ENCODE measurements at places on chromosomes 3 and 15. TPM values are rescaled to one million over a fixed set of nuclear protein-coding genes. Genes with fewer than 3 reads are reported as not detected.

Gene MEX3B
- total RNA-seq, result 5.4 TPM

Gene SLCO3A1
- 29.5 TPM for total RNA-seq

Gene GNAT1
- 0.11 TPM for total RNA-seq

Gene SLC25A36
- total RNA-seq, result 166 TPM

Gene ATP8B4
- total RNA-seq, result 0.31 TPM

Gene PLA2G4E
- total RNA-seq, result not detected

Gene TGM5
- total RNA-seq, result not detected

Gene TMEM158
- not detected for total RNA-seq

Gene SMAD6
- total RNA-seq, result 0.59 TPM

Gene SLC51A
- not detected for total RNA-seq

- no peak for DNase-seq
Observed at GRCh38 chr3:169478566-169479313, 184.8 kb downstream of the MECOM start.

DNA sequence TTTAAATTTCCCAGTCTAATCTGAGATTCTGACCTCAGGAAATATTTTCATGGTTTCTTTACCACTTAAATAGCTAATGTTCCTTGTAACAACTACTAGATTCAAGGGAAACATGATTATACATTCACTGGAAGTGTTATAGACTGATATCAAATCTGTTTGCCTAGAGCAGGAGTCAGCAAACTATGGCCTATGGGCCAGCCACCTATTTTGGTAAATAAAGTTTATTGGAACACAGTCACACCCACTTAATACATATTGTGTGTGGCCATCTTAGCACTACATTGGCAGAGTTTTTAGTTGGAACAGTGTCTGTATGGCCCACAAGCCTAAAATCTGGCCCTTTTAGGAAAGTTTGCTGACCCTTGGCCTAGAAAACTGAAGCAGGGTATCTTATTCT lies 50.1 kb downstream of the GLCE start:
- no peak for DNase-seq

- DNase-seq, result no peak
Observed at GRCh38 chr3:133283958-133284807, 115.7 kb upstream of the BFSP2 start.

DNA sequence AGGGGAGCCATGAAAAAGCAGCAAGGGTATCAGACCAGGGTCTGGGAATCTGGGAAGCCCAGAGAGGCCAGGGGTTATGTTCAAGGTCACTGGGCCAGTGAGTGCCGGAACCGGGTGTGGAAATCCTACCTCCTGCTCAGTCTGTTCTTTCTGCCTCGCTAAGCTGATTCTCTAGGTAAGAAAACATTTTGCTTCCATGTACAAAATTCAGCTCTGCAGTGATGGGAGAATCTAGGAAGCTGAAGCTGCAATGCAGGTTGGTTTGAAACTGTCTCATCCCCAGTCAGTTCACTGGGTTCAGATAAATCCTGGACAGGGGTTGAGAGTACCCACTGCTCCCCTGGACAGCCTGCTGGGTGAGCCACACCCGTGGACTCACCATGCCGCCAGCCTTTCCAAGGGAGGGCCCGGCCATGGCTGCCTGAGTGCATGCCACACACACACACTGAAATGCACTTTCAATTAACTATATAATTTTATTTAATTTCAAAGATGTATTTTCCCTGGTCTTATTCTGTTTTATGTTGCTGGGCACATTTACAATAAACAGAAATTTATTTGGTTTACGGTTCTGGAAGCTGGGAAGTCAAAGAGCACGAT lies 108.4 kb downstream of the CORO2B start:
- DNase-seq, result no peak

DNA sequence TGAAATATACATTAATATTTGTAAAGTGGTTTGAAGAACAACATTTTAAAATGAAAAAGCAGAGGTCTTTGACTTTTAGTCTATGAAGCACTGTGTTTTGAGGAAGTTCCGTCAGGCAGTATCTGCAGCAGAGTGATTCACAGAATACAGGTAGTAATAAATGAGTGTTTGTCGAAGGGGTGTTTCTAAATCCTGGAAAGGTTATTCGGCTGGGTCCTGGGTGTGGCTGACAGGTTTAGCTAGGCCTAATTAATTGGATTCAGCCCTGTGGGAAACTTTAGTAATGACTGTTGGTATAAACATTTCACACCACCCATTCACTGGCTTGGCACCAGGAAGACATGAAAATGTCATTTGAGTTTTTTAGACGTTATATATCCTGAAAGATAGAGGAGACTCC lies 51.3 kb downstream of the TIPARP start:
- no peak for DNase-seq

- no peak for DNase-seq
Observed at GRCh38 chr3:54866251-54866650, 61.6 kb downstream of the LRTM1 start.

- DNase-seq, result no peak
Observed at GRCh38 chr3:61439122-61439458, 122.3 kb upstream of the PTPRG start.

DNA sequence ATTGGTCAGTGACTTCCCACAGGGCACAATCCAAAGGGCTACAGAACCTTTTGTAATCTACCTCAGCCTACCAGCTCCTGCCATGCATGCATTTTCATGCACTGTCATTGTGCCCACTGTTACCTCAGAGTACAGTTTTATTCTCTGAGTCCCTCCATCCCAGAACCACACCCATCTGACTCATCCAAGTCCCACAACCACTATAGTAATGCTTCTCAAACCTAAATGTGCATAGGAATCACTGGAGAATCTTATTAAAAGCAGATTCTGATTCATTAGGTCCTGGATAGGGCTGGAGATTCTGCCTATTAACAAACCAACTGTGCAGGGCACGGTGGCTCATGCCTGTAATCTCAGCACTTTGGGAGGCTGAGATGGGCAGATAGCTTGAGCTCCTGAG lies 3.7 kb upstream of the B3GALNT1 start:
- DNase-seq, result no peak

DNA sequence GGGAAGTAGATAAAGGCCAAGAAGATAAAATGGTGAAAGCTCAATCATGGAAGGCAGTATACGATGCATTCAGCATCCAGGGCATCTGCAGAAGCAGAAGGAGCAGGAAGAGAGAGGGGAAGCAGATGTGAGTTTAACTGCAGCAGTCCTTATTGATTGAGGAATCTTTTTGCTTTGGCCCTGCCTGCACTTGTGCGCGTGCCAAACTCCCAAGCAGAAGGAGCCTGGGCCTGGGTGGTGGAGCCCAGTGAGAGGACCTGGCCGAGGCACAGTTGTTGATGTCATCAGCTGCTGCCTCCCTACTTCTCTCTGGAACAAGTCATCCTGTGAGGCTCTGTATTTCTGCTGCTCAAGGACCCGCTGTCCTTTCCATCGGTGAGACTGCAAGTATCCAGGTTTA lies 65.5 kb upstream of the ROPN1 start:
- no peak for DNase-seq

GRCh38 chr15:83858820-83859505 lies 205.0 kb downstream of the ADAMTSL3 start:
- no peak for DNase-seq

GRCh38 chr15:60396958-60397771 lies 621 bp downstream of the ANXA2 start:
- peak; percentile 20 for DNase-seq

DNA sequence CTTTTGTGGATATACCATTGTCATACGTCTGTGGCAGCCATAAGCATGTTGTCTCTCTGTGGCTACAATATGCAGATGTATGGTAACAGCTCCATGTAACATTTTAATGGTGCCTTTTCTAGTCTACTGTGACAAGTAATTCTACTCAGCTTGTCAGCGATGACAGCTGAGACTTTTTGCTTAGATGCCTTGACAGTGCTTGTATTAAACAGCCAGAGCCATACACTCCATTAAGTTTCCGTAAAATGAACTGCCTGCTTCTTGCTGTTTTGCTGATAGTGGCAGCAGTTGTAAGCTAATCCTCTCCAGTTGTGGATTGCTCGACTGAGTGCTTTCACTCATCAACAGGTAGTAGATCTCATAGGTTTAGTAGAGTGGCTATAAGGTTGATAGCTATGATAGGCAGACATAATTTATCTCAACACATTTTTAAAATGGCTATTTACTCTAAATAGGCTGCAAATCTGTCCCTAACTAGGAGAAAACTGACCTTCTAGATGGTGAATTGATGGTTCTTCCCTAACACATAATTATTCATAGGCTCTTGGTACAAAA lies 260.2 kb upstream of the NAALADL2 start:
- no peak for DNase-seq

GRCh38 chr15:77901251-77901881 lies 176.1 kb downstream of the TBC1D2B start:
- DNase-seq, result no peak

GRCh38 chr3:8560366-8561007 lies 58.9 kb downstream of the LMCD1 start:
- DNase-seq, result no peak

DNA sequence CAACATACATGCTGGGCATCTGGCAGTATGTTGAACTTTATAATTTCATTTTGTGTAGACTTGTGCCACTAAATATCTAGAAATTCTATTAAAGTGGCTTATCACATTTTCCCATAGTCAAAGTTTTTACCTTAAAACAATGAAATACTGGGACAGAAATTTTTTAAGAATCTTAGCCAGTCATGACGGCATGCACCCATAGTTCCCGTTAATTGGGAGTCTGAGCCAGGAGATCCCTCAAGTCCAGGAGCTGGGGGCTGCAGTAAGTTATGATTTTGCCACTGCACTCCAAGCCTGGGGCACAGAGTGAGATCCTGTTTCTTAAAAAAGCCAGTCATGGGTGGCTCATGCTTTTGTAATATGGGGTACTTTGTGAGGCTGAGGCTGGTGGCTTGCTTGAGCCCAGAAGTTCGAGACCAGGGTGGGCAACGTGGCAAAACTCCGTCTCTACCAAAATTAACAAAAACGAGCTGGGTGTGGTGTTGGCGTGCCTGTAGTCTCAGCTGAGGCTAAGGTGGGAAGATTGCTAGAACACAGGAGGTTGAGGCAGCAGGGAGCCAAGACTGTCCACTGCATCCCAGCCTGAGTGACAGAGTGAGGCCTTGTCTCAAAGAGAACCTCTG lies 3.1 kb downstream of the RPSA start:
- no peak for DNase-seq

GRCh38 chr3:87004883-87005282 lies 13.9 kb upstream of the VGLL3 start:
- DNase-seq, result no peak

DNA sequence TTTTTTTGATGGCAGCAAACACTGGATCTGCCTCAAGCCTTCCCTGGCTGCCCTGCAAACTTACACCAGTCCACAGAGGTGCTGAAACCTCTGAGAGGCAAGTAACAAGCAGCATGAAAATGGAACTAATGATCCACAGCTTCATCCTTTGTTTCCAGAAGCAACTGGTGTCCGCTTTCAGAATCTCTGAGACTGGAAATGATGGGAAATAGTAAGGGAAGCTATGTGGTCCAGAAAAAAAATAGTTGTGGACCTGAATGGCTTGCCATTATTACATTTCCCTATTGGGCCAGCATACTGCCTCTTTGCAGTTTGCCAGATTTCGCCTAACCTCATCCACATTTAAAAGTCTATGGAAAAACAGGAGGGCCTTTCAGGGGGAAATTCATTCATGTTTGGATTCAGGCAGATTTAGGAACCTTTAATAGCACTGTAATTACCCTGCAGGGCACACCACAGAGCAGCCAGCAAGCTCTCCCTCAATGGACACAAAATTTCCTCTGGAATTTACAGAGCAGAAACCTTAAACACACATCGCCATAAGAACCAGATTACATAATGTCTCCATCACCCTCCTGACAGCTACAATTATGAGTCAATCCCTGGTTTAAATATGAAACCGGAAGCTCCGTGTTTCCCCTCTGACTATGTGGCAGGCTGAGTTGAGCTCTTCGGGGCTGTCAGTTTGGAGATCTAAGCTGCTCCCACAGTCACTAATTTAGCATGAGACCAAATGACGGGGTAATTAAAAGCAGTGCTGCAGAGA lies 134.4 kb downstream of the TMCO5A start:
- DNase-seq, result no peak

- peak; percentile 38 for DNase-seq
Observed at GRCh38 chr15:83446904-83447709, at the start of gene SH3GL3. SH3GL3 (plus strand) TSS chr15:83447341; CDS start chr15:83447534, 193 bp downstream.

- DNase-seq, result peak; percentile 53
Observed at GRCh38 chr15:78061963-78062427, 15.5 kb downstream of the TBC1D2B start.

DNA sequence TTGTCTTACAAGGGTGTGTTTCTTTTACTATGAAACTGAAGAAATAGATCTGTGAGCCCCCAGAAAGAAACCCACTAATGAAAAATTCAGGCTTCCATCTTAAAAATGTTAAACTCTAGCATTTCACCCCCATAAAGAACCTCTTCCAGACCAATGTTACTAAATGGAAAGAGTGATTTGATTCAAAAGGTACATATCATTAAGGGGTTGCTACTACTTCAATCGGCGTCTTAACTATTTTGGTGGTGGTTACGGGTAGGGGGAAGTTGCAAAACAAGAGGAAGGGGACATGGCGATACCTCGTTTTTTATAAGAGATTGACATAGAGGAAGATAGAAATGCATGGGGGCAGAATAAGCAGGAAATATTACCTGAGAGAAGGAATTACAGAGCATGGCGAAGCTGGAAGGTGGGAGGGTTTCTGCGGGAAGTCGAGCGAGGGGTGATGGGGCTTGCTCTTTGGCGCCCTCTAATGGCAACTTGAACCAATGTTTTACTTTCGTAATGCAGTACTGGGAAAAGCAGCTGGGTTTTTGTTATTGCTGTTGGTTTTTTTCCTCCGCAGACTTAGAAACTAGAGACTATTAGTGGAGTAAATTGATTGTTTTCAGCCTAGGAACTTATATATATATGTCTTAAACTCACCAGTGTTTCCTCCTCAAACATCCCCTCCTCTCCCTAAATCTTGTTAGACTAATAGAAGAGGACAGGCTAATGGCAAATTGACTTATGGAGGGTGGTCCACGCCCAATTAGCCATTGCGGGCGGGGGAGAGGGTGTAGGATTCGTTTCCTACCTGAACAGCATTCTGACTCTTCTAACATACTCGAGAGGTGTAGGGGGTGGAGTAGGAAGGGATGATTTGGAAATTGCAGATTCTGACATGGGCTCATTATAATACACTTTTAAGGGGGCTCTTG lies 11.3 kb upstream of the SOX2 start:
- no peak for DNase-seq
